ENCODE measurements at places on chromosomes 5 and 9.

DNA sequence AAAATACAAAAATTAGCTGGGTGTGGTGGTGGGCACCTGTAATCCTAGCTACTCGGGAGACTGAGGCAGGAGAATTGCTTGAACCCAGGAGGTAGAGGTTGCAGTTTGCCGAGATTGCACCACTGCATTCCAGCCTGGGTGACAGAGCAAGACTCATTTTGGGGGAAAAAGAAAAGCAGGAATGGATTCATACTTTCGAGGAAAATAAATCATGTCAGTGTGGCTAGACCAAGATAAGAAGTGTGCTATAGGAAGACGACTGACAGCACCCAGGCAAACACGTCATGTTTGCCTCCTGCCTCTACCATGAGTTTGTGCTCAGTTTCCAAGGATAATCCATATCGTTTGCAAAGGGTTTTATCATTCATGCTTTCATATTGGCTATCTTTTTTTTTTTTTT, 19.3 kb upstream of the ATOSB start:
- H3K4me3 ChIP-seq = no peak overlapping the region
- H3K4me1 ChIP-seq = peaks cover 4% of the 10 kb centered on the region
- H3K36me3 ChIP-seq = no peaks in the 10 kb centered on the region

DNA sequence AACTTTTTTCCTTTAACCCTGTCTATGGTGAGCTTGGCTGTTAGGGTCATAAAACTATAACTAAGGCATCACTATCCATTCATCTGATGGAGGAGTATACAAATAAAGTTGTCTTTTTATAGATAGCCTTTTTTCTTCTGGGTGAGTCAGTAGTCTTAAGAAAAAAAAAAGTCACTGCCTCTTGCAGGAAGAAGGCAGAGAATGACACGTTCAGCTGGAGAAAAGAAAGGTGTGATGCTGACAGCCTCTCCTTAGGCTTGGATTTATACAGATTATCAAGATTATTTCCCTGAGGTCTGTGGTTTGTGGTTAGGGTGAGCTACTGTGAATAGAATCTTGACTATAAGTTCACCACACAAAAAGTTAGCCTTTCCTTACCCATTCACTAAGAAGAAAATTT, 23.0 kb downstream of the EPB41L4B start:
- no peak overlapping the region for H3K27ac ChIP-seq
- DNase-seq = no peak
- H3K27me3 ChIP-seq = peaks cover 42% of the 10 kb centered on the region
- H3K4me1 ChIP-seq = peaks cover 3% of the 10 kb centered on the region
- no peaks in the 10 kb centered on the region for H3K36me3 ChIP-seq

DNA sequence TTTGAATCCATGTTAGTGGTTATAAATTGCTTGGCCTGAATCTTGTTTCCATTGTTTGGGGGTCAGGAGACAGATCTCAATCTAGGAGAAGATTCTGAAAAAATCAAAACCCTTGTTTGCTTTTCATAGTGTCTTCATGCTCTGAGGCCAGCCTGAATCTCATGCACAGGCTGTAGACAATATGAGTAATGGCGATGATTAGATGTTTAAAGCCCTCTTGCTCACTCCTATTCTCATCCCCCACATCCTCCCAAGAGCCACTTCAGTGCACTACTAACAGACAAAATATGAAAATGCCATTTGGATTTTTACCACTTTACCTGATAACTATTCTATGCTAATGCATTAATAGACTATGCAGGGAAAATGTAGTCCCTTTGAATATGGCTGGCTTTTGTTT, 129.4 kb downstream of the NUDT12 start:
- no peaks in the 10 kb centered on the region for H3K4me1 ChIP-seq
- no peak overlapping the region for H3K27ac ChIP-seq
- H3K4me3 ChIP-seq = no peak overlapping the region
- peaks cover 12% of the 10 kb centered on the region for H3K27me3 ChIP-seq
- no peak for DNase-seq

- H3K4me3 ChIP-seq = no peak overlapping the region
- no peaks in the 10 kb centered on the region for H3K27me3 ChIP-seq
- DNase-seq = no peak
- peaks cover 18% of the 10 kb centered on the region for H3K36me3 ChIP-seq
Observed at GRCh38 chr5:37615184-37615583, 224.7 kb downstream of the GDNF start.

- no peak within 1 kb of the TSS for H3K27ac ChIP-seq
- H3K27me3 ChIP-seq = peaks cover 46% of the 10 kb centered on the region
- H3K4me1 ChIP-seq = peaks cover 3% of the 10 kb centered on the region
- no peak for DNase-seq
- H3K36me3 ChIP-seq = no peaks in the 10 kb centered on the region
Observed at GRCh38 chr9:6215562-6215961, at the start of gene IL33. Gene IL33 (plus strand): TSS chr9:6215807. CDS start chr9:6241695, 25,888 bp downstream.

- H3K4me3 ChIP-seq = no peak overlapping the region
- H3K36me3 ChIP-seq = no peaks in the 10 kb centered on the region
- no peak for DNase-seq
- H3K4me1 ChIP-seq = no peaks in the 10 kb centered on the region
Observed at GRCh38 chr5:54388409-54388808, 67.1 kb upstream of the HSPB3 start.

DNA sequence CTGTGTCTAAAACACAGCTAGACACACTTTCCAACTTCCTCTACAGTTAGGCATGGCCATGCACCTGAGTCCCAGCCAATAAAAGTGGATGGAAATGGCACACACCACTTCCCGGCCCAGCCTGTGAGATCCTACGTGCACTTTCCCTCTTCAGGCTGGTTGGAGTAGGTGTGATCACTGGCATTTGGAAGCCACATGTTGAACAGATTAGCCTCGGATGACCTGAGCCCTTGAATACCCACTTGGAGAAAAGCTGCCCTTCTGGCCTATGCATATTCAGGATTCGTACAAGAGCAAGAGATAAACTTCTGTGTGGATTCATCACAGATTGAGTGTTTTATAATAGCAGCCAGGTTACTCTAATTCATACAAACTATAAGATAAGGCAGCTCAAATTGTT, 359.0 kb upstream of the SLC30A5 start:
- H3K27ac ChIP-seq = no peak overlapping the region
- no peak overlapping the region for H3K4me3 ChIP-seq
- H3K4me1 ChIP-seq = peaks cover 3% of the 10 kb centered on the region
- H3K27me3 ChIP-seq = peaks cover 16% of the 10 kb centered on the region
- DNase-seq = no peak

- H3K4me1 ChIP-seq = peaks cover 12% of the 10 kb centered on the region
- H3K27ac ChIP-seq = peak overlapping the region; percentile 84
- H3K4me3 ChIP-seq = peak overlapping the region; percentile 82
Observed at GRCh38 chr9:136231478-136232297, 13.9 kb downstream of the QSOX2 start.

DNA sequence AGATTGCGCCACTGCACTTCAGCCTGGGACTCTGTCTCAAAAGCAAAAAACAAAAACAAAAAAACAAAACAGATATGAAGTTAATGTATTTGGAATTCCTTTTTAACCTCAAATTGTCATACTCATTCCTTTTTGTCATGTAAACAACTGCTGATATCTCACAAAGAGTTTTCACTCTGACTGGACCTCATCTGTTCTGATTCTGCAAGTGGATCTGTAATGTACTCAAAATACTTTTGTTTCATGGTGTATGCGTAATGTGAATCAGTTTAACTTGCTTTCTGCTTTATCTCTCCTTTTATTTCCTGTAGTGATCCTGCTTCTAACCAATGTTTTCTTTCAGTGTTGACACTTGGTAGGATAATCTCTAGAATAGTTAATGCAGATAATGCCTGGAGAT, 106.7 kb downstream of the FOCAD start:
- peaks cover 13% of the 10 kb centered on the region for H3K36me3 ChIP-seq
- peaks cover 3% of the 10 kb centered on the region for H3K4me1 ChIP-seq
- H3K4me3 ChIP-seq = no peak overlapping the region
- no peaks in the 10 kb centered on the region for H3K27me3 ChIP-seq

DNA sequence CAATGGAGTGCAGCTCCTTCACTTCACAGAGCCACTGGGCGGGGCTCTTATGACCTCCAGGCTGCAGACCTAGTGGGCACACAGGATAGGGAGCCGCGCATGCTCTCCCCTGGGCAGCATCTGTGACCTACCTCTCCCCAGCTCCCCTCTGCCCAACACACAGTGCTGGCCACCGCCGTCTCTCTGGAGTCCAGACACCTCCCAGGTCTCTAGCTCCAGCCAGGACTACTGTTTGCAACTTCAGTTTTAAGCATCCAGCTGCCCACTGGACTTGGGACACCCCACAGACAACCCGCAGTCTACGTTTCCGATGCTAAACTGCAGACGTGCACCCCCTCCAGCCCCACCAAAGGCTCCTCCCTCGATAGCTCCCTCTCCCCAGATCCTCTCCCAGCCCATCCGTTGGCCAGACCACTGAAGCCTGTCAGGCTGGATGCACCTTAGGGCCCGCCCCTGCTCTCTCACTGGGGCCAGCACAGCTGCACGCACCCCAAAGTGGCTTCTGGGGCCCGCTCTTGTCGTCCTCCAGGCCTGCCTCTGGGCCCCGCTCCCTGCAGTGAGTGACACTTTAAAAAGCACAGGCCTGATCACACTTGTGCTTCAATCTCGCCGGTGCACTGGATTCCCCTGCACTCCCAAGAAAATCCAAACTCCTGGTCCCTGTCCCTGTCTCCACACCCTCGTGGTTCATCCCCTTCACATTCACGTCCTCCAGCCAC, 11.3 kb downstream of the FLT4 start:
- peaks cover under 1% of the 10 kb centered on the region for H3K4me1 ChIP-seq
- H3K4me3 ChIP-seq = no peak overlapping the region

GRCh38 chr5:131377785-131378325, 114.0 kb downstream of the CDC42SE2 start:
- H3K4me1 ChIP-seq = peaks cover 58% of the 10 kb centered on the region
- no peaks in the 10 kb centered on the region for H3K27me3 ChIP-seq
- no peak for DNase-seq
- peaks cover 13% of the 10 kb centered on the region for H3K36me3 ChIP-seq

- no peak overlapping the region for H3K4me3 ChIP-seq
- DNase-seq = no peak
- H3K27me3 ChIP-seq = peaks cover 11% of the 10 kb centered on the region
Observed at GRCh38 chr9:114279693-114280092, 43.2 kb upstream of the ORM1 start.

DNA sequence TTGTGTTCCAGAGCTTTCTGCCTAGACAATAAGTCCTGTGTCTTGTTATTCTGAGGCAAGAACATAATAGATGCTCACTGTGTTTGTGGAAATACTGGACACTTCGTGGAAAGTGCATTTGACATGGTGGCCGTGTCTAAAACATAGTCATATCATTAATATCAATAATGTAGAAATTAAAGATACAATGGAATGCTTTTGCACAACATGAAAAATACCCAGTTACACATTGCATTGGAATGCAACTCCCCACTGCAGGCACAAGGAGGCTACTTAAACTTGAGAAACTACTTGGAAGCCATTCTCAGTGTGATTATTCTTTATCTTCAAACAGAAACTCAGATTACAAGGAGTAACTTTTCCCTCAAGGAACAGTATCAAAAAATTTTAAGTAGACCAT, 145.3 kb upstream of the ZNF462 start:
- no peak overlapping the region for H3K27ac ChIP-seq
- H3K27me3 ChIP-seq = no peaks in the 10 kb centered on the region
- no peak overlapping the region for H3K4me3 ChIP-seq
- no peaks in the 10 kb centered on the region for H3K4me1 ChIP-seq
- no peaks in the 10 kb centered on the region for H3K36me3 ChIP-seq

GRCh38 chr5:163809473-163809872, 304.1 kb downstream of the MAT2B start:
- H3K27ac ChIP-seq = no peak overlapping the region
- H3K27me3 ChIP-seq = no peaks in the 10 kb centered on the region
- H3K36me3 ChIP-seq = no peaks in the 10 kb centered on the region
- H3K4me1 ChIP-seq = no peaks in the 10 kb centered on the region
- H3K4me3 ChIP-seq = no peak overlapping the region

DNA sequence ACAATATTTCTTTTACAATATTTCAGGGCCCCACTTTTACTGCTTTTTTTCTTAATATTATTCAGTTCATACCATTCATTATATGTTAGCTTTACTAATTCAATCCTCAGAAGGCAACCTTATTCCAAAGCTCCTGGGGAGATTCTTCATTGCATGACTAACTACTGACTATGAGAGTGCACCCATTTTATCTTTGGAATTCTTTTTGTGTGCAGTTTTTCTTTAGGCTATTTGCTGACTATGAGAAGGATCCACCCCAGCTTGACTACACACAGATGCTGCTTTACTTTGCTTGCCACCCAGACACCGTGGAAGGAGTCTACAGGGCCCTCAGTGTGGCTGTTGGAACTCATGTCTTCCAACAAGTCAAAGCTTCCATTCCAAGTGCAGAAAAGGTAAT, 56.9 kb upstream of the IL7R start:
- H3K36me3 ChIP-seq = peaks cover 2% of the 10 kb centered on the region
- H3K4me3 ChIP-seq = no peak overlapping the region
- no peak for DNase-seq
- H3K27me3 ChIP-seq = no peaks in the 10 kb centered on the region
- peaks cover 61% of the 10 kb centered on the region for H3K4me1 ChIP-seq

DNA sequence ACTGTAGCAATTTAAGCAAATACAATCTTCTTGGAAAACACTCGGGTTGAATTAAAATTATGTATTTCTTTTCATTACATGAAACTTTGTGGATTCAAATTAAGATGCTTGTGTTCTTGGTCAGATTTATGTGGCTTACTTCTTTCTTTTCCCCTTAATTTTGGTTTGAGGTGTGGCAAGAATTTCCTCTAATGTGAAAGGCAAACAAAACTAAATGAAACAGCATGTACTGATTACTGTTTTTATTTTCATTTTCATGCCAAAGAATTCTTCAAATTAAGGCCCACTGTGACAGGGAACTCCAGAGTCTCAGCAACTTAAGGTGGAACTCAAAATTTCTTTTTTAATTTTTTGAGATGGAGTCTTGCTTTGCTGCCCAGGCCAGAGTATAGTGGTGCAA, at the start of gene OMD:
Gene OMD, minus strand, starts transcription at position 132 of the 400 bp plus-strand sequence. CDS start 6,913 bp downstream, outside the sequence.
- H3K27ac ChIP-seq = no peak within 1 kb of the TSS
- DNase-seq = no peak
- H3K4me1 ChIP-seq = no peaks in the 10 kb centered on the region
- no peaks in the 10 kb centered on the region for H3K27me3 ChIP-seq
- no peaks in the 10 kb centered on the region for H3K36me3 ChIP-seq

GRCh38 chr9:14508884-14509283, 184.3 kb downstream of the ZDHHC21 start:
- no peak overlapping the region for H3K27ac ChIP-seq
- H3K4me3 ChIP-seq = no peak overlapping the region
- no peaks in the 10 kb centered on the region for H3K4me1 ChIP-seq
- peaks cover 19% of the 10 kb centered on the region for H3K27me3 ChIP-seq
- DNase-seq = no peak
- H3K36me3 ChIP-seq = no peaks in the 10 kb centered on the region

DNA sequence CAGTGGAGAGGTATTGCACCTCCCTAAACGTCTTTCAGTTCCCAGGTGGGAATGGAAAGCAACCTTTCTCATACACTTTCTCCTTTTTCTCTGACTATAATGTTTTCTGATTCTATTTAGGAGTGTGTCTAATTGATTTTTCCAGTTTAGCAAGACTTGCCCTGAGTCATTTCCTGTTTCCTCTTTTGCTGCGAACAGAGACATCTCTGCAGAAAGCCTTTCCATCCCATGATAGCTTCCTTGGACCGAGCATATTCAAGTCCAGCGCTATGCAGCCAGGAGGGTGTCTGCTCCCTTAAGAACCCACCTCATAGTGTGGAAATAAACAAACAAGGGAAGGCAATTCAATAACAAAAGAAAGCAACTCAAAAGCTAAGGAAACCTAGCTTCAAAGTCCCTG, 60.0 kb upstream of the CDH6 start:
- no peak overlapping the region for H3K4me3 ChIP-seq
- no peaks in the 10 kb centered on the region for H3K27me3 ChIP-seq
- no peaks in the 10 kb centered on the region for H3K4me1 ChIP-seq
- DNase-seq = no peak
